ENCODE measurements at places on chromosomes 2 and 18. TPM values are rescaled to one million over a fixed set of nuclear protein-coding genes. Genes with fewer than 3 reads are reported as not detected.

CFLAR gene
- total RNA-seq, result 169 TPM

- no peak for DNase-seq
These were observed 341.4 kb downstream of the SLC4A3 start for GRCh38 chr2:219968685-219969345.

DNA sequence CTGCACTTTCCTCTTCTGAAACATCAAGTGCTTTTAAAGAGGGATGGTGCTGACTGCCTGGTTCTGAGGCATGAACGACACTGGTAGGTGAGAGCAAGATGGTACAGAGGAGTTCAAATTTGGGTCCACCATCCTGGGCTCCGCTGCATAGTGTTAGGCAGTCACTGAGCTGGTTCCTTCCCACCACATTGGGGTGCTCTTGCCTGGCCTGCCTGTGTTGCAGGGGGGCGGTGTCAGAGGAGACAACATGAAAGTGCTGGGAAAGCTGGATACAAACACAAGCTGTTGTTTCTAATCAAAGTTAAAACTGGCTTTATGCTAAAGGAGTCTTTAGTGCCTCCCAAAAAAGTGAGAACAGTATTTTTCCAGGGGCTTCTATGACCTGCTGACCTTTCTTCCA lies 258.1 kb downstream of the GBX2 start:
- peak; percentile 34 for DNase-seq

GRCh38 chr18:63322908-63323634 lies 3.5 kb upstream of the BCL2 start:
- no peak for DNase-seq

DNA sequence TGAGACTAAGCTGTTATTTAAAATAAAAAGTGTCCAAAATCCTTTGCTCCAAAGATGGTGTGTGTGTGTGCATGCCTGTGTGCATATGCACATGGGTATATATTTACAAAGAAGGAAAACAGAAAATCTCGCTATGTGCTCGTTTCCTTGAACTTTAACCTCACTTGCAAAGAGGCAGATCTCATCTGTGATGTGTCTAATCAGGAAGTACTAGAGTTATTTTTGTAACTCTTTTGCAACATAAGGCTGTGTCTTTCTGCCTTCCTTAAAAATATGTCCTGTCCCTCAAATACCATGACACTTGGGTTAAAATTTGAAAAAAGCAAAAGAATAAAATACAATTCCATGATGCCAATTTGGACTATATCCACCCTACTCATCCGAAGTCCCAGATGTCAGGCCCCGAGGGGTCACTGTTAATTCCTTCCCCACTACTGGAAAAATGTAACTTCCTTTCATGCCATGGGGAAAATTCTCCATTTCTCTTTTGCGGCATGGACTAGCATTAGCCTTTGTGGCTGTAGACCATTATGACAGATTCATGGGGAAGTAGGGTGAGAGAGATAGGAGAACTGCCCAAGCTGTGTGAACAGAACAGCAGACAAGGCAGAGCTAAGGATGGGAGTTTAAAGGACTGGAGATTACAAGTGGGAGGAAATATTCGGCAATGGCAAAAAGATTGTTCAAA lies 191.3 kb downstream of the MYO1B start:
- no peak for DNase-seq

DNA sequence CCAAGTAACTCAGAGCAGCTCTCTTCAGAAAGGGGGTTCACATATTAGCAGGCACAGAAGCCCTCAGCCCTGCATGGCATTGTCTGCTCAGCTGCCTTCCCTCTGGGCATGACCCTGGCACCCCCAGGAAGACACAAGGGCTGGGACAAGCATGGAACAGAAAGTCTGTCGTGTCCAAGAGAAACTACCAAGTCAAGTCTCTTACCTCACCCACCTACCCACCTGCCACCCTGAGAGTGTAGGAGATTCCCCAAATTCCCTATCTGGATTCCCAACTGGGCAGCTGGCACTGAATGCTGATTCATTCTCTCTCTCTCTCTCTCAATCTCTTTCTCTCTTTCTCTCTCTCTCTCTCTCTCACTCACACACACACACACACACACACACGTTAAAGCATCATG lies 21.6 kb downstream of the SMAD7 start:
- DNase-seq, result no peak

DNA sequence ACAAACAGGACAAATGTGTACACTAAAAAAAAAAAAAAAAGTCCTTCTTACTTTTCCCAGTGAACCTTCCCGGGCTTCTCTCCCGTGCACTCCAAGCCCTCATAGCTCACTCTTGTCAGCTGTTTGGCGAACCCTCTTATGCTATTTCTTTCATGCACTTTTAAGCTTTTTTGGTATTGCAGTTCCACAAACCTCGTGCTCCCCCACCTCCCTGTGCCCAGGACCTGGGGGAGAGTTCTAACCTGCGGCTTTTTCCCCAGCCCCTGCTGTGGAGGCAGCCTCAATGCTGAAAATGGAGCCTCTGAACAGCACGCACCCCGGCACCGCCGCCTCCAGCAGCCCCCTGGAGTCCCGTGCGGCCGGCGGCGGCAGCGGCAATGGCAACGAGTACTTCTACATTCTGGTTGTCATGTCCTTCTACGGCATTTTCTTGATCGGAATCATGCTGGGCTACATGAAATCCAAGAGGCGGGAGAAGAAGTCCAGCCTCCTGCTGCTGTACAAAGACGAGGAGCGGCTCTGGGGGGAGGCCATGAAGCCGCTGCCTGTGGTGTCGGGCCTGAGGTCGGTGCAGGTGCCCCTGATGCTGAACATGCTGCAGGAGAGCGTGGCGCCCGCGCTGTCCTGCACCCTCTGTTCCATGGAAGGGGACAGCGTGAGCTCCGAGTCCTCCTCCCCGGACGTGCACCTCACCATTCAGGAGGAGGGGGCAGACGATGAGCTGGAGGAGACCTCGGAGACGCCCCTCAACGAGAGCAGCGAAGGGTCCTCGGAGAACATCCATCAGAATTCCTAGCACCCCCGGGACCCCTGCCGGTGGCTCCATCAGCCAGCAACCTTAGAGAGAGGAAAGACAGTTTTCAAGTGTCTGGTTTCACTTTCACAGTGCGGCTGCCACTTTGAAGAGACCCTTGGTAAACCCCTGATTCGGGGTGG lies 826 bp downstream of the KCNE4 start:
- DNase-seq, result no peak

- no peak for DNase-seq
These were observed 2072.6 kb upstream of the CELF4 start for GRCh38 chr18:39638224-39638623.
